Renal cortical epithelial cell (primary cell): ENCODE measurements at places on chromosomes 16 and 17.

DNA sequence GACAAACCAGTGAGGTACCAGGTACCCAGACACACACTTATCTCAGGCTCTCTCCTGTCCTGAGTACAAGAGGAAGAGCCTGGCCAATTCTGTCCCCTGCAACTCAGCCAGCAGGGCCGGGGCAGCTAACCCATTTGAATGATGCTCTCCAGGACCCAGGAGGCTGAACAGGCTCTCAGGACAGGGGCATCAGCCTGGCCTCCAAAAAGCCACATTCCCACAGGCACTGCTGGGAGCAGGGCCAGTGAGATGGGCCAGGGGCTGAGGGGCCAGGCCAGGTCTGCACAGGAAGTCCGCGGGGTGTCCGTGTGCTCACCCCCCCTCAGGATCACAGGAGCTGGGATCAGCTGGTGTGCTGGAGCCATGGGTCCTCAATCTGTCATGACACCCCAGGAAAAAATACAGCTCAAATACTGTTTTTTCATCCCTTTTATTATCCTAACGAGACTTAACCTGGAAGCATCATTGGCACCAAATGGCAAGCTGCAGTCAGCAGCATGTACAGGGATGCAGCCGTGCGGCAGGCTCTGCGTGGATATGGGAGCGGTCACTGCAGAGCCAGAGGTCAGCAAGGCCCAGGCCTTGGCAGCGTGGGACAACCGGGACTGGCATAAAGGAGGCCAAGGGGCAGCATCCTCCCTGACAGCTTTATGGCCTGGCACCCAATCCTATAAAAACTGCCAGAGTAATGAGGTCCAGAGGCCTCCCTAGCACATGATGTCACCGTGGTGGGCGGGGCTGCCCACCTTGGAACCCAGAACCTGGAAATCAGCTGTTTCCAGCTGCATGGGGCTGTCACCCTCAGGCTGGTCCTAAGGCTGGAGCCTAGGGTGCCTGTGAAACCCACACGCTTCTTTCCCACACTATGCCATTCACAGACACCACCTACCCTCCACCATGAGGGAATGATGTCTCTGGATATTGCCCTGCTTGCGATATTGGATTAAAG, 276.7 kb downstream of the C16orf95 start:
- DNase-seq = no peak

DNA sequence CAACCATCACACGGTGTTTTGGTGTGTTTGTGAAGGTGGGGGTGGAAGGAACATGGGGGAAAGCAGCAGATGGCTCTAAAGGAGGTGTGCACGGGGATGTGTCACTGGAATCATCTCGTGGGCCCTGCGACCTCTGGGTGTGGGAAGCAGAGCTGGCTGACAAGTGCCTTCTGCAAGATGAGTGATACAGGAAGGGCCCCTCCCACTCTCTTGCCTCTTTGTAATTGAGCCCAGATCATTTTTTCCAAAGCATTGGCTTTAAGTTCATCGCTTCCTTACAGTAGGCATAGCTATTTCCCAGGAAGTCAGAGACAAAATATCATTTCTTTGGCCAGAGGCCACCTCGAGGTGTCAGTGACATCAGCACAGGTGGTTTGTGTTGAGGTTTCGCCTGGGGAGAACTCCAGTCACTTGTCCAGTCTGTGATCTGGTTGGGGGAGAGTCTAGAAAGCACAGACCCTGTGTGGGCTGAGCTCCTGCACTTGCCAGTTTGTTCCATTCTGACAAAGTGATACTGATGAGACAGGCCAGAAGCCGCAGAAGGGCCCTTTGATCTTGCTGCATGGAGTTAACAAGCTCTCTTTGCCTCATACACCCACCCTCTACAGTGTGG, 20.6 kb upstream of the SNTB2 start:
- no peak for DNase-seq

- DNase-seq = no peak
Measured at GRCh38 chr16:87602001-87602775, at the start of gene JPH3. Gene JPH3 (plus strand): TSS chr16:87602508. CDS start chr16:87603147, 639 bp downstream.

- no peak for DNase-seq
Measured at GRCh38 chr17:73706428-73706827, 62.2 kb upstream of the SDK2 start.

DNA sequence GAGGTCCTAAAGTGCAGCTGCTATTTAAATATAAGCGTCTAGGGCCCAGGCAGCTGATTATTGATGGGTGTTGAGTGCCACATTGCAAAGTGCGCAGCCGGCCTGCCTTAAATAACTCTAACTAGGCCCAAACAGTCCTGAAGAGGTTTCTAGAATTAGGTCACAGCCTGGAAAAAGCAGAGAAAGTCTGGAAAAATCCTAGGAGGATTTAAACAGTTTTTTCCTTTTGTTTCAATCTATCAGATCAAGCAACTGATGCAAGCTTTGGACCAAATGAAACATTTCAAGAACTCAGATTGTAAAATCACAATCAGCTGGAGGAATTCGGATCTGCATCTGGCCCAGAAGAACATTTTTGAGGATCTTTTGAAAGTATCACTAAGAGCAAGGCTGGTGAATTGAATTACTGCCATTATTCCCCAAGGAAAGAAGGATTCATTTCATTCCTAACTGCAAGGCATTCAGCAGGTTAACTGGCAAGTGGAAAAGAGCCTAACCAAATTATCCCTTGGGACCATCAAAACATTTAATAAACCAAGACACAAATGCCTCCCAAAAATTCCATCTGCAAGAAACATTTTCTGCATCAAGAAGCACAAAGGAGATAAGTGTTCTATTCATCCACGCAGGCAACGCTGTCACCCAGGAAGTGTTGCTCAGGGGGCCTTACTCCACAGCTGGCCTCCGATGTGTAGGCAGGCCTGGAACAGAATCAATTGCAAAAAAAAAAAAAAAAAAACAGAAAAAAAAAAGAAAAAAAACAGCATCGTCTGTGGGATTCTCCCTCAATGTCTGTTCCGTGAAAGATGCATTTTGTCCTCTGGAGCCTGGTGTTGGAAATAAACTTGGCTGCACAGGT, 46.1 kb downstream of the IRX3 start:
- no peak for DNase-seq

- DNase-seq = peak; percentile 40
Measured at GRCh38 chr17:7835814-7836595, 2.0 kb downstream of the KDM6B start.

DNA sequence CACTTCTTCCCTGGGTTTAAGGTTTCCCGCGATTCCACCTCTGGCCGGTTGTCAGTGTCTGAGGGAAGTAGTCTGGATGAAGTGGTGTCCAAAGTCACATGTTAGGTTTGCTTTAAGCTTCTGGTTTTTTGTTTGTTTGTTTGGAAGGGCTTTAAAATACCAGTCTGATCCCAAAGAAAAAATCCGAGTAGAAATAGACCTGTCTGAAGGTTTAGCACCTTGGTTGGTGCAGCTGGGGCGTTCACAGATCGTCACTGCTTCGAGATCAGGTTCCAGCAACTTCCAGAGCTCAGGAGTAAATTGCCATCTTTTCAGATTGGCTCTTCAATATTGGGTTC, 567 bp downstream of the TMEM97 start:
- no peak for DNase-seq

GRCh38 chr17:57557834-57558681, 187.0 kb downstream of the CCDC182 start:
- DNase-seq = peak; percentile 88

- no peak for DNase-seq
Measured at GRCh38 chr17:4902540-4902939, 358 bp downstream of the CHRNE start.

DNA sequence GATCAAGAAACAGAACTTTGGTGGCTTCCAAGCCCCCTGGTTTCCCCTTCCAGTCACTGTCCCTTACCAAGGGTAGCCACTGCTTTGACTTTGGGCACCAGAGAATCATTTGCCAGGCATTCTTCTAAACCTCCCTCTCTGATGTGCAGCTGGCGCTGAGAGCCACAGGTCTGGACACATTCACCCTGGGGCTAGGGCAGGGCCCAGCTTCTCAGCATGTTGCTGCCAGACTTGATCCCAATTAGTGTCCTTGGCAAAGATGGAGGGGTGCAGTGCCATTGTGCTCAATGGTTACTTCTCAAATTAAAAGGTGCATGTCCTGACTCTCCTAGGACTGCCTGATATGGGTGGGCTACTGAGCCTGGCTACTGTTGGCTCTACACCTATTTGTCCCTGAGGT, 7.6 kb upstream of the SLC47A2 start:
- peak; percentile 11 for DNase-seq

DNA sequence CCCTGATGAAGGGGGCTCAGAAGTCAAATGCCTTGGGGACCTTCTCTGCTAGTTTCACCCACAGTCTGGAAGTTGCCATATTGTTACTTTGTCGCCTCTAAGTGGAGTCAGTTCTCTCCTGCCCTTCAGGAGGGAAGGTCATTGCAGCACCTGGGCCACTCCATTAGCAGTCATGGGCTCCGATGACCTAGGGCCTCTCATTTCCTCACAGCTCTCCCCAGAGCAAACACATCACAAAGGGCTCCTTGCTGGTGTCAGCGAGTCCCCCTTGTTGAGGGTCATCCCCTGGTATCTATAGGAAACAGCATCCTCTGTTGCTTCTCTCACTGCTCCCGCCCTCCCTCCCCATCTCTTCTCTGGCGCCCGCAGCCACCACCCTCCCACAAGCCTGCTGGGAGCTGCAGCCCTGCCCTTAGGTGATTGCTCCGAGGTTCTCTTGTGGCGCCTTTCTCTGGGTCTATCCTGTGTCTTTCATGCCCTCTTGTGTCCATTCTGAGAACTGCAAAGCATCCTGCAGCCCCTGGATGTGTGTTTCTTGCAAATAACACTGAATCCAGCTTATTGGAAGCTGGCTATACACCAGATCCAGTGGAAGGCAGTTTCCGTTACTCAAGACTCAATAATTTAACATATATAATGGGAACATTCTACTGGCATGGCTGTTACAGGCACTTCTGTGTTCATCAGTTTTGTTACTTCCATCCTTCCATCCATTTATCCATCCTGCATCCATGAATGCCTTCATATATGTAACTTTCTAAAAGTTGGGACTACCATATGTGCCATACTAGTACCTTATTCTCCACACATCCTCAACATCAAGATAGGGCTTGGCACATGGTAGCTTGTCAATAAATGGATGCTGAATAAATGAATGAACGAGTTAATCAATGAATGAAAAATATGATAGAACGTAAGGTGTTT, 21.2 kb downstream of the PDILT start:
- peak; percentile 69 for DNase-seq

- DNase-seq = peak; percentile 55
Measured at GRCh38 chr16:57305159-57305811, 20.8 kb upstream of the PLLP start.

- no peak for DNase-seq
Measured at GRCh38 chr16:35792516-35793285, 2333.3 kb downstream of the TP53TG3F start.

DNA sequence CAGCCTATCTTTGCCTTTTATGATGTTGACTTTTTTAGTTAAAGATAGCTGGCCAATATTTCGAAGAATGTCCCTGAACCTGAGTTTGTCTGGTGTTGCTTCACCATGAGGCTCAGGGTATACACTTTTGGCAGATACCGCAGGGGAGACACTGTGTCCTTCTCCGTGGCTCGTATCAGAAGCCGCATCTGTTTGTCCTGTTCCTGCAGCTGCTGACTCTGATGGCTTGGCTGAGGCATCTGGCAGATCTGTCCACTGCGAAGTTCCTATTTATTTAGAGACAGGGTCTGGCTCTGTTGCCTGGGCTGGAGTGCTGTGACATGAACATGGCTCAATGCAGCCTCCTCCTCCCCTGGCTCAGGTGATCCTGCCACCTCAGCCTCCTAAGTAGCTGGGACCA, 93.5 kb downstream of the CRISPLD2 start:
- DNase-seq = no peak

DNA sequence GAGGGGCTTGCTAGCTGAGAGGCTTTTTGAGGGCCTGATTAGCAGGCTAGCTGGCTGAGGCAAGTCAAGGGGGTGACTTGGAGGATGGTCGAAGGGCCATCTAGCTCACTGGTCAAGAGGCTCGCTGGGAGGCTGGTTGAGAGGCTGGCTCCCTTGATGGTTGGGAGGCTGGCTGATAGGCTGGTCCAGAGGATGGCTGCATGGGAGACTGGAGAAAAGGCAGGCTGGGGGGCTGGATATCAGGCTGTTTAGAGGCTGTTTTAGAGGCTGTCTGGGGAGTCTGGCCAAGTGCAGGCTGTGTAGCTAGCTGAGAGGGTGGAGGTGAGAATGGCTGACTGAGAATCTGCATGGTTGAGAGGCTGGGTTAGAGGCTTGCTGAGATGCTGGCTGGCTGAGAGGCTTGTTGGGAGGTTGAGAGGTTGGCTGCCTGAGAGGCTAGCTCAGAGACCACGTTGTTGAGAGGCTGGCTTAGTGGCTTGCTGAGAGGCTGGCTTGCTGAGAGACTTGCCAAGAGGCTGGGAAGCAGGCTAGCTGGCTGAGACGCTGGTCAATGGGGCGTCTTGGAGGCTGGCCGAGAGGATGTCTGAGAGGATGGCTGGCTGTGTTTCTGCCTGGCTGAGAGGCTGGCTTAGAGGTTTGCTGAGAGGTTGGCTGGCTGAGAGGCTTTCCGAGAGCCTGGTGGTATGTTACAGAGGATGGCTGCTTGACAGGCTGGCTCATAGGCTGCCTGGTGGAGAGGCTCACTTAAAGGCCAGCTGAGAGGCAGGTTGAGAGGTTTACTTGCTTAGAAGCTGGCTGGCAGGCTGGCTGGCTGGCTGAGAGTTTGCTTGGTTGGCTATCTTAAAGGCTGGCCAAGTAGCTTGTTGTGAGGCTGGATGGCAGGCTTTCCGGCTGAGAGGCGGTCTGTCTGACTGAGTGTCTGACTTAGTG, 36.6 kb upstream of the ACSM2B start:
- DNase-seq = no peak

GRCh38 chr17:19720210-19720475, 3.8 kb upstream of the SLC47A2 start:
- DNase-seq = no peak

- no peak for DNase-seq
Measured at GRCh38 chr16:65679785-65680184, 557.9 kb upstream of the CDH11 start.

DNA sequence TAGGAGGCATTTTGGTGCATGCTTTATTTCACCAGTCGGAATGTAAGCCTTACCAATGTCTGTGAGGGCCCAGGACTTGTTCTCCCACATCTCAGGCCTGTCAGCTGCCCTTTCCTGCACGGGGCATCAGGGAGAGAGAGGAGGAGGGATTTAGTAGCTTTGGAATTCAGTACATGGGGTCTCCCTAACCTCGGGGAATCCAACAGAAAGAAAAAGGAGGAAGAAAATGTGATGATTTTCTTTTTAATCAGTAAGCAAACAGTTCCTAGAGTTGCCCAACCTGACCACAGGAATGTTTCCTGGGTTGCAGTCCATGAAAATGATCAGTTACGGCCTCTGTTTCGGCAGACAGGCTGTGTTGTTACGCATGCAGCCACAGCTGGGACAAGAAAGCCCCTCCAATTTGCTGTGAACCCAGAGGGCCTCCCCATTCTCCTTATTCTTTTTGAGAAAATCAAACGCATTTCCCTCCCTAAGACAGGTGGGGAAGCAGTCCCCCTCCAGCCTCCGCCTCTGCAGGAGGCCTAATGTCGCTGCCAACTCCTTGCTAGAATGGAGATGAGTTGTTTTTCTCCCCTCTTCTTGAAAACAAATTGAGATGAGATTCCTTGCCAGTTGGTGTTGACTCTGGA, 53.1 kb upstream of the TANGO6 start:
- DNase-seq = peak; percentile 98

- DNase-seq = no peak
Measured at GRCh38 chr17:1312261-1312870, 32.9 kb downstream of the TRARG1 start.
